CD8-positive, alpha-beta T cell (primary cell): ENCODE measurements at places on chromosomes 5 and 9.

GRCh38 chr9:111386386-111386785 is 56.4 kb upstream of the OR2K2 start:
- no peak for DNase-seq

DNA sequence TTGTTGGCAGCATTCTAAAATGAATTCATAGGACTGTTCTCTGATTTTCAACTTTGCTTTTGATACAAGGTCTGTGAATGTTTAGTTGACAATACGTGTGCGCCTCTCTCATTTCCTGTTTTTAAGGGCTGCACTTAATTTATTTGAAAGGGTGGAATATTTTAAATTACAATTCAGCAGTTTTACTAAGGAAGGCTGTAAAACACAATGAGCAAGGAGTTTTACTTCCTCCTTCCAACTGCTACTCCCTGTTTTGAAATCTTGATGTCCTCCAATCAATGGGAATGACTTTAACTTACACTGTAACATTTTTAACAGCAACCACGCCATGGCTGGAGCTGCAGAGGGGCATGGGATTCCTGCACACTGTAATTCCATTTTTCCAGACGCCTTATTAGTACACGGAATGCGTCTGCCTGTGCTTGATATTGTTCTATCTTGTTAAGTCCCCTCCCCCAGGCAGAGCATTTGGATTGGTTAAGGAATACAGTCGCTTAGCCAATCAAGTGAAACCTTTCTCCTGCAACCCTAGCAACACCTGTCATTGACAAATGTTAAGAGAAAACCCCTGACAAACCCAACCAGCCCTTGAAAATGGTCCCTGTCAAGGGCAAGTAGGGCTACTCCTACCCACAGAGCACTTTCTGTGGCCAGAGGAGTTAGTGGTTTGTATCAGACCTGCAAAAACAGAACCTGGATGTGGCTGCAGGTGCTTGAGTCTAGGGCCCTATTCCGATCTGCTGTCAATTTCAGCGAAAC is 12.5 kb upstream of the ZSWIM6 start:
- no peak for DNase-seq

DNA sequence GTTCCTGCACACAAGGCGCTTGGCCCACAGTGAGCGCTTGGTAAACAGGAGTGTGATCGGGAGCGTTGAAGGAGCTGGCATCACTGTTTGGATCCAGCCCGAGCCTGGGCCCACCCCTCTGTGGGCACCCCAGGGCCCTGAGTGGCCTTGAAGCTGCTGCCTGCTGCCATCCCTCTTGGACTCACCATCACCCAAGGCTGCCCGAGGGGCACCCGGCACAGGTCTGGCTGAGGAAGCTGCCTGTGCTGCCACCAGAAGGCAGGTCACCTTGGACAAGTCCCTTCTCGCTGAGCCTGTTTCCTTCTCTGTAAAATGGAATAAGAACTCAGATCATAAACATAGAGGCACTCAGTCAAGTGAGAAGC is 53.6 kb downstream of the LRSAM1 start:
- no peak for DNase-seq

DNA sequence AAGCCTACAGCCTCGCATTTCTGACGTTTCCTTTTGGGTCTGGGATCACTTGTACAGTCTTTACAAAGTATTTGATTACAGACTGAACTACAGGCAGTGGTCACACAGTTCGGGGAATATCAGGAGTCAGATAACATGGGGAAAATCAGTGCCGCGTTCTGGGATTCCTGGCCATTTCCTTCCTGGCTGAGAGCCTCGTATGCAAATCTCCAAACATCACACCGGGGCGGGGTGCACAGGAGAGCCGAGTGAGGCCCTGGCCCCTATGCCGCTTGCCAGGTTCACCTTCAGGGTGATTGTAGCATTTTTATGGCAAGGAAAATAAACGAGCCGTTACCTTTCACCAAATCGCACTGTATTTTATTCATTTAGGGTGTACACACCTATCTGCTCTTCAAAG is 29.6 kb upstream of the SLC9A3 start:
- DNase-seq = no peak

GRCh38 chr5:60503771-60504170 is 196.2 kb downstream of the DEPDC1B start:
- DNase-seq = no peak

GRCh38 chr9:91078369-91078695 is 276.7 kb downstream of the SYK start:
- DNase-seq = no peak

DNA sequence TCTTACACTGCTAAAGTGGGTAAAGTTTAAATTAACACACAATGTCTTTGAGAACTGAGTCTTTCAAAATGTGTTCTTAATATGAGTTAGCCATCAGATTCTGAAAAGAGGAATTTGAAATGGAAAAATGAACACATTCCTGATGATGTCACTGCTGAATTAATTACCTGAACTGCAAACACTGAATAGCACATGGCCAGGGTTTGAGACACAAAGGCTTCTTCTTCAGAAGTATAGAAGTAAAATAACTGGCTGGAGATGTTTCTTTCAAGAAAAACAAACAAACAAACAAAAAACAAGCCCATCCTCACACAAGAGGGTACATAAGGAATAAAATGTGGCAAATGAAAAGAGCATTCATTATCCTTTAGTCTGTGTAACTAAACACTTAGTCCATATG is 7.1 kb downstream of the GLIS3 start:
- no peak for DNase-seq

DNA sequence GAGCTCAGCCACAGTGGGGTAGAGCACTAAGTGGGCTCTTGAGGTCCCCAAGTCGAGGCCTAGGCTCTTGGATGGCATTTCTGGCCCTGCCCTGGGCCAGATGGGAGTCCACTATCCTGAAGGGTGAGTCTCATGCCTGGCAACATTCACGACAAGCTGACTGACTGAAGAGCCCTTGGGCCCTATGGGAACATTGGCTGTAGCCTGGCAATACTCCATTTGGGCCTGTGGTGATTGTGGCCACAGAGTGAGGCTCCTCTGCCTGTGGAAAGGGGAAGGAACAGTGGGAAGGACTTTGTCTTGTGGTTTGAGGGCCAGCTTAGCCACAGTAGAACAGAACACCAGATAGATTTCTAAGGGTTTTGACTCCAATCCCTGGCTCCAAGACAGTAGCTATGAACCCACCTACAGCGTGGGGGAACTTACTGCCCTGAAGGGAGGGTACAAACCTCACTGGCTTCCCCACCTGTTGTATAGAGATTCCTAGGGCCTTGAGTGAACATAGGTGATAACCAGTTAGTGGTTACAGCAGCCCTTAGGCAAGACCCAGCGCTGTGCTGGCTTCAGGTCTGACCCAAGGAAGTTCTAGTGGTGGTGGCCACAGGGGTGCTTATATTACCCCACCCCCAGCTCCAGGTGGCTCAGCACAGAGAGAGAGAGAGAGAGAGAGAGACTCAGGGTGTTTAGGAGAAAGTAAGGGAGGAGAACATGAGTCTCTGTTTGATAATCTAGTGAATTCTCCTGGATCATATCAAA is 72.4 kb downstream of the KIAA0825 start:
- no peak for DNase-seq

- DNase-seq = no peak
Observed at GRCh38 chr5:58827463-58827862, 244.6 kb downstream of the RAB3C start.

DNA sequence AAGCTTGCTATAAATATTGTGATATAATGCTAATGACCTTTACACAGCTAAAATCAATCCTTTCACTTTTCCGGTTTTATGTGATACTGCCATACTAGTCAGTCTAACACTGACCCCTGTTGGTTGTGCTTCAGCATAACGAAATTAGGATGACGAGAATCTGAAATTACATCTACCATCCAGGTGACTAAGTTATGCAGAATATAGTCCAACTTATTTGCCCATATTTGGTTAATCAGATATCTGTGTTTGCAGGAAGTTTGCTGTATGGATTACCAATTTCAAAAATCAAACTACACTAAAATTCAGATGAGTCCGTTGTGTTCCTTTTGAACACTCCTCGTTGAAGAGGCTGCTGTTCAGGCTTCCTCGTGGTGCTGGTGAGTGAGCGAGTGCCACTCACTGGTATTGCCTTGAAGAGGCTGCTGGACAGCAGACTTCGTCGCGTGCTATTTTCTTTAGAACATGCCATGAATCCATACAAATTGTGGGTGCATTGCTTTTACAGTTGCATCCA is 32.5 kb downstream of the TENT4A start:
- peak; percentile 62 for DNase-seq

- no peak for DNase-seq
Observed at GRCh38 chr9:9033022-9033421, 1233.4 kb upstream of the DMAC1 start.

- DNase-seq = no peak
Observed at GRCh38 chr9:125593581-125594222, 113.3 kb downstream of the MAPKAP1 start.

DNA sequence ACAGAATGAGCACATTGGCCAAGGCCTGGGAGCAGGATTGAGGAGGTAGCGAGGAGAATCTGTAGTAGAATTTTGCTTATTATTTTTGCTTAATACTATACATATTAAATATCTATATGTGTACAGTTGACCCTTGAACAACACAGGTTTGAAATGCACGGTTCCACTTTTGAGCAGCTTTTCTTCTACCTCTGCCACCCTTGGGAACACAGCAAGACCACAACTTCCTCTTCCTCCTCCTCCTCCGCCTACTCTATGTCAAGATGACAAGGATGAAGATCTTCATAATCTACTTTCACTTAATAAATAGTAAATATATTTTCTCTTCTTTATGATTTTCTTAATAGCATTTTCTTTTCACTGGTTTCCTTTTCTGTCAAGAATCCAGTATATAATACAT is 541.4 kb downstream of the KCTD16 start:
- DNase-seq = no peak

DNA sequence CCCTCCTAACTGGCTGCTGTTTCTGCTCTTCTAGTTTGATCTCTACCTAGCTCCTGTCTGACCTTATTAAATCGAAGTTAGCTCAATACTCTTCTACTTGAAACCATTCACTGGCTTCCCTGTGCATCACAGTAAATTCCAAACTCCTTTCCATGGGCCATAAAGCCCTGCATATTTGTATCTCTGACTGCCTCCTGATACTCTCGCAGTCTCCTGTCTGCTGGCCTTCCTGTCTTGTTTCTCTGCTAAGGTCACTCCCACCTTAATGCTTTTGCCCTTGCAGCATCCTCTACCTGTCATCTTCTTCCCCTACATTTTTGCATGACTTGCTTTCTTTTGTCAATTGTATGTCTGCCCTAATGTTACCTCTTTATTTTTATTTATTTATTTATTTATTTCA is 44.8 kb downstream of the SNCAIP start:
- no peak for DNase-seq

DNA sequence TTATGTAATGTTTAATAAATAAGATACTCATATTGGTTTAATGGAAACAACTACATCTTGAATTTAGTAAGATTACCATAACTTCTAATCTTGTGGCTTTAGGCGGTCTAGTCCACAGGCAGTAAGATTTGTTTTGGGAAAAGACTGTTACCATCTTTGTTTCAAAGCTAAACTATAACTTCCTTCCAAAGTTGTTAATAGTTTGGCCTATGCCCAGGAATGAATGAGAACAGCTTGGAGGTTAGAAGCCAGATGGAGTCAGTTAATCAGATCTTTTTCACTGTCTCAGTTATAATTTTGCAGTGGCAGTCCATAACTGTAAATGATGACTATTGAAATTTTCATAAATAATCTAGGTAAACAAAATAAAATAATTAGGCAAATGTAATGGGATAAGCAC is 241.8 kb upstream of the KLF9 start:
- DNase-seq = no peak

GRCh38 chr9:89375191-89375760 is 57.0 kb downstream of the SECISBP2 start:
- DNase-seq = peak; percentile 37

GRCh38 chr5:141491323-141492167 is 2.7 kb downstream of the PCDHGC5 start:
- no peak for DNase-seq

- peak; percentile 31 for DNase-seq
Observed at GRCh38 chr5:168528521-168529373, at the start of gene FBLL1. FBLL1 (plus strand) TSS chr5:168529305; CDS start chr5:168529505, 200 bp downstream.

DNA sequence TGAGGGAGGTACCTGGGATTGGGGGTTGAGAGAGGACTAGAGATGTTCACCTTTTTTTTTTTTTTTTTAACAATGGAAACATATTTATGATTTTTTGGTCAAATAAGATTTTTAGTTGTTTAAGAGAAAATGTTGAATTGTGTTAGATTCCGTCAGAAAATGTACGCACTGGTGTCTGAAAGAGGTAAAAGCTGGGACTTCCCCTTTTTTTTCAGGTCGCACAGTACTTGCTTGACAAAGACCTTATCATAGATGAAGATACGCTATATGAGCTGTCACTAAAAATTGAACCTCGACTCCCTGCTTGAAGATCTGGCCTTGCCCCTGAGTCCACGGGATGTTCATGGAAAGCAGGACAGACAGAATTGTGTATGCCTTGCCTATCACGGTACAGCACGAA is 7.7 kb upstream of the CKMT2 start:
- no peak for DNase-seq

- no peak for DNase-seq
Observed at GRCh38 chr9:80522465-80522864, 950.7 kb downstream of the TLE4 start.

- DNase-seq = no peak
Observed at GRCh38 chr9:68998385-68998784, 15.5 kb downstream of the PRKACG start.

GRCh38 chr9:76203373-76203772 is 190.9 kb downstream of the RFK start:
- DNase-seq = no peak

- no peak for DNase-seq
Observed at GRCh38 chr9:34124099-34124498, 2.4 kb downstream of the DCAF12 start.

- DNase-seq = no peak
Observed at GRCh38 chr5:6096101-6096500, 282.2 kb downstream of the MED10 start.

- no peak for DNase-seq
Observed at GRCh38 chr9:27194401-27195091, 85.5 kb downstream of the TEK start.

GRCh38 chr5:83740741-83741140 is 20.1 kb upstream of the HAPLN1 start:
- DNase-seq = no peak

DNA sequence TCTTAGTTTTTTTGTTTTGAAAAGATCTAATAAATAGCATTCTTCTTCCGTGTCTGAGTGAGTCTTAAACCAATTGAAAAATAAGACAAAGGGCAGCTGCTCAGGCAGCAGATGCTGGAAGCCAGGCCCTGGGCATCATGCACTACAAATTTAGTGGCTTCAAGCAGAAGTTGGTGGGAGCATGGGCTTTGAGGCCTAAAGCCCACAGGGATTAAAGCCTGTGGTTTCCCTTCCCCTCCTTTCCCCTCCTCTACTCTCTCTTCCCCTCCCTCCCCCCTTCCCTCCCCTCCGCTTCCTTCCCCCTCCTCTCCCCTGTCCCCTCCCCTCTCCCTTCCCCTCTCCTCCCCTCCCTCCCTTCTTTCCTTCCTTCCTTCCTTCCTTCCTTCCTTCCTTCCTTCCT is 20.1 kb upstream of the KIF4B start:
- DNase-seq = no peak

GRCh38 chr9:35603506-35603985 is 1.5 kb upstream of the TESK1 start:
- no peak for DNase-seq

- no peak for DNase-seq
Observed at GRCh38 chr5:132274050-132274792, 16.7 kb downstream of the PDLIM4 start.
